Urothelium cell line (cell line): ENCODE measurements at places on chromosomes 16 and 17.
A peak's percentile ranks its signal among the peaks of the same experiment; 100 is the strongest.

DNA sequence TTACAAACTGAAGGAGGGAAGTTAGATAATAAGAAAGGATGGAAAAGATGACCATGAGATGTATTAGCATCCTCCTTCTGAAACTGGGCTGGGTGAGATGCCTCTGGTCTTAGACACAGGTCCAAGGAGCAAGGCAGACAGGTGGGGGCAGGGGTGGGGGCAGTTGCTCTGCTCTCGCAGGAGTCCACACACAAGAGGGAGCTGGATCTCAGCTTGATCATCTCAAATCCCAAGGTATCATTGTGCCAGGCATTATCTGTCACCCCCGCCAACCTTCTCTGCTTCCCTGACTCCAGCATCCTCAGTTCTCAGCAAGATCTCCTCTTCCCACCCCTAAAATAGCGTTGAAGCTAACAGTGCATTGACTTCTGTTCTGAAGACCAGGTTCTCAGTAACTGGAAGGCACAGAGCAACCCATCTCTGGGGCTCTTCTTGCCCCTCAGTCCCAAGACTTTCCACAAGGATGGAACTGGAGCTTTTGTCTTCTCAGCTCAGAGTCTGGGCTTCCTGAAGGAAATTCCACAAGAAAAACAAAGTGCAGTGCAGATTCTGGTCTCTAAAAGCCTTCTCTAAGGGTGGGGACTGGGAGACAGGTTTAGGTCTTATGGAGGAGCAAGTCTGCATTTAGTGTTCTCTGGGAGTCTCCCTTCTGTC is 1.6 kb downstream of the FLOT2 start:
- DNase-seq: no peak

DNA sequence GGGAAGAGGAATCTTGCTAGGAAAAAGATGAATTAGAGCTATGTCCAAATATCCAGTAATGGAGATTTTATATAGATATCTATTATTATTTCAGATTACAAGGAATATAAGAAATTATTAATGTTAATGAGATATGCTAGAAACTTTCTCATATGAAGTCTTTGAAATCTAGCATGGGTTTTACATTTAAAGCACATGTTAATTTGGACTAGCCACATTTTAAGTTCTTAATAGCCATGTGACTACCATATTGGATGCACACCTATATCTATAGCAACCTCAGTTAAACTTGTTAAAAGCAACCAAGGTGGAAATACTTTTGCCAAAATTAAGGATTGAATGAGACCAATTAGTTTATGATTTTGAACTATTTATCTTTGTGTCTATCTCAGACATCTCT is 86.7 kb upstream of the CNTNAP4 start:
- DNase-seq: no peak

DNA sequence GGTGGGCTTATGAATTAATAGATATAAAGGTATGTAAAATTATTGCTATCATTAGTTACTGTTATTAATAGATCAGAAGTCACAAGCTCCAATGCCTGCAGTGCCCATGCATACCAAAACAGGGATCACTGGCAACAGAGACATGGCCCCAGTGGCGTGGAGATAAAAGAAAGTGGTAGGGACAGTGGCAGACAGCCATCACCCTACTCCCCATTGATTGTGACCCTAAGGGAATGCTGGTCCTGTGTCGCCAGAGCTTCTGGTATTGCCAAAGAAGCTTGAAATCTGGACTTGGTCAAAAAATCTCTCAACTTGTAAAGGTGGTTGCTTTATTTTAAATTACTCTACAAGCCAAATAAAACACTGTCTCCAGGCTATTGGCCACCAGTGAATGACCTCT is 279.1 kb downstream of the IRX3 start:
- DNase-seq: no peak

DNA sequence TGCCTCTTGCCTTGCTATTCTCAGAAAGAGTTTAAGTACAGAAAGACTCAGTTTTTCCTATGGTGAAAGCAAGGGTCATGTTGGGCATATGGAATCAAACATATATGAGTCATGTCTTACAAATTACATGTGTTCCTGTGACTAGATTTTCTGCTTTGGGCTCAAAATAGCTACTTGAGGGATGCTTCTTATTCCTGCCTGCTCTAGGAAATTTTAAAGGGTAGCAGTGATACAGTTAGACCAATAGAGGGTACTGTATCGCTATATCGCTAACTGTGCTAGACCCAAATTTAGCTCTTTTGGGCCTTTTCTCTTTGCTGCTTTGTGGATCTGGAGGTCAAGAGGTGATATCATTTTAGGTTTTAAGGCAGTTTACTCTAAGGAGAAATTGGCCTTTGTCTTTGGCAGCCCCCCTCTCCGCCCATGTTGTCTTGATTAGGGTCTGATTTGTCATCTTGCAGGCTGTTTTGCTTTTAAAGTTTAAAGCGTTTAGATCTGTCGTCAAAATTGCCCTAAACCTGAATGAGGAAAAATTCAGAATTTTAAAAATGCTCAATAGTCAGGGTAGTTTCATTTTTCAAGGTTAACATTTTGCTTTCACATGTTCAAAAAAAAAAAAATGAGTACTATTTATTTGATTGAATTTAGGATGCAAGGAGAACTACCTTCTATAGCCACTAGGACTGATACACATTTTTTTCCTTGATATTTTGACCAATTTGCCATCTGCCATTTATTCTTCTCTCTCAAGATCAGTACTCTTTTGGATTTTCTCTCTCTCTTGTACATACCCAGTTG is 8.8 kb downstream of the NFATC3 start:
- DNase-seq: no peak

GRCh38 chr17:40363111-40363827 is 1.3 kb downstream of the GJD3 start:
- no peak for DNase-seq

GRCh38 chr16:1779234-1779701 is 3.1 kb downstream of the SPSB3 start:
- DNase-seq: no peak

- no peak for DNase-seq
These were observed 80.0 kb downstream of the IRX5 start for GRCh38 chr16:55010492-55011160.

DNA sequence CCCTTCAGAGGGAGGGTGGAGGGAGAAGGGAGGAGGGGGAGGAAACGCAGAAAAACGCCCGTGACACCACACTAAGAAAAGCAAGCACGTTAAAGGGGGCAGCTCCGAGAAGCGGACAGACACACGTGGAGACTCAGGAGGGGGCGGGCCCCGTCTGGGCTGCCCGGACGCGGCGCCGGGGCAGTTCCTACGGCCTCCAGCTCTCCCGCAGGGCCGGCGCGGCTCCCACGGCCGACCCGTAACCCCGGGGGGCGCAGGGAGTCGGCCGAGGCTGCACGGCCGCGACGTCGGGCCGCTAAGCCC is 362 bp downstream of the KLHDC4 start:
- DNase-seq: peak; percentile 29

GRCh38 chr16:31181102-31181830 is 1.3 kb downstream of the FUS start:
- DNase-seq: no peak

- DNase-seq: no peak
These were observed 3.2 kb upstream of the IGF2BP1 start for GRCh38 chr17:48993951-48994350.

DNA sequence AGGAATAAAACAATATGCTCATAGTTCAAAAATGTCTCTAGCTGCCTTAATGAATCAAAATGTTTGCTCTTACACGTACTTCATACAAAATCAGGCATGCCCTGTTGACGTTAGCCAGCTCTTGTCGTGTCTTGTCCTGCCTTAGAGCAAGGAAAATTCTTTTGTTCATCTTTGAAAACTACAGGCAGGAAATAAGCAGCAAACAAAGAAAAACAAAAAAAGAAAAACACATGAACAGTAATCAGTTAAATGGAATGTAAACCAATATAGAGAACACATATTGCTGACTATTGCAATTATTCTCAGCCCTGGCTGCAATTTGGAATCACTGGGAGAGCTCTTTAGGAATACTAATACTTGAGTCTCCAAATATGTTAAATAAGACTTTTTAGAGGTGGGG is 1.7 kb downstream of the CAPNS2 start:
- DNase-seq: no peak

DNA sequence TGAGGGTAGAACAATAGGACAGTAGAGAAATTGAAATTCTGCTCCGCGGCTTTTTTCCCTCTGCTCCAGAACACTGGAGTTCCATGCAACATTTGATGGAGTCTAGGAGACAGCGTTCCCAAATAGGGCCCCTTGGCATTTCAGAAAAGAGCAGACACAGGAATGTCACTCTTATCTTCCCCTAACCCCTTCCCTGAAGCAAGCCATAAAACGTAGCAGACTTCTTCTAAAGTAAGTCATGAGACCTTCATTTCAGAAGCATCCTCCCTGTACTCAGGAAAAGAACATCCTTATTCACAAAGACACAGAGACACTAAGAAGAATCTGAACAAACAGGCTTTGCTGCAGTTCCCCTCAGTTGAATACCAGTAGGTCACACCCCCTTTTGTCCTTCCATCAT is 296.1 kb upstream of the SOX9 start:
- DNase-seq: no peak

- peak; percentile 55 for DNase-seq
These were observed 363.7 kb downstream of the SNX29 start for GRCh38 chr16:12340151-12340733.

- DNase-seq: no peak
These were observed 4.4 kb downstream of the NECAB2 start for GRCh38 chr16:83972256-83973008.

GRCh38 chr16:16014329-16015224 is 65.2 kb downstream of the ABCC1 start:
- DNase-seq: no peak

DNA sequence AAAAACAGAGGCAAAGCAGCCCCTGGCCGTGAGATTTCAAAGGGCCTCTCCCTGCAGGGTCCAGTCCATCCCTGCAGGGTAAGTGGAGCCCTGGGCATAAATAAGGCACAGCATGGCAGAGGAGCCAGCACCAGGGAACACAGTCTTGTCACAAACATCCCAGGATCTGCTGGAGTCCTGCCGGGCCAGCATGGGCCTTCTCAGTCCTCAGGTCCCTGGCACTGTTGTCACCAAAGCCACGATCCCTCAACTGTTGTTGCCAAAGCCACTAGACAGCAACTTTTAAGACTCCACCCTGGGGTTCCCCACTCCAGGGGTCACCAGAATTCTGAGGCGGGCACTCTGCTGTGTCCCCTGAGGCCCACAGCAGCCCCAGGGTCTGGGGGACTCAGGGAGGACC is 47.8 kb upstream of the BAHCC1 start:
- no peak for DNase-seq

DNA sequence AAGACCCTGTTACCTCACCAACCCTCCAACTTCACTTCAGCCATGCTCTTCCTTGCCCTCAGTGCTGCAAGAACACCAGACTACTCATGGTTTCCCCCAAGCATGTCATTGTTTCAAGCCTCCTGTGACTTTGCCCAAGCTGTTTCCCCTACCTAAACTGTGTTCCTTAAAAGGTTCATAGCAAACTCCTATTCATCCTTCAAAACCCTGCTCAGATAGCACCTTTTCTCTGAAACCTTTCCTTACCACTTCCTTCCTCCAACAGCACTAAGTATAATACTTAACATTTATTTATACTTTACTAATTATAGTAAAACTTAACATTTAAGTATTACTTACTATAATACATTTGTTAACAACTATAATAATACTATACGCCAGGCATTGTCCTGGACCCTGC is 136.2 kb downstream of the CCT6B start:
- DNase-seq: no peak

DNA sequence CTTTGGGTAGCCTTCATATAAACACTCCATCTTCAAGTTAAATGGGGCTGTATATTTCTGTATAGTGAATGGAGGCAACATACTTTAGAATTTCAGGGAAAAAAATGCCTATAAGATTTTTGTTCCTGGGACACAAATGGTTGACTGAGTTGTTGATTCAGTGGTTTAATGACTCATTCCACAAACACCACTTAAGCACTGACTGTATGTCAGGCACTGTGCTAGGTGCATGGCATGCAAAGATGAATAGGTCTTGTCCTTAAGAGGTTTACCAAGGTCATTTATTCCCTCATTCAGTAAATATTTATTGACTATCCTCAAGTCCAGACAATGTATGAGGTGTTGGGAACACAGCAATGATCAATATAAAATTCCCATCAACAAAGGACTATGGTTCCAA is 417.1 kb downstream of the CA10 start:
- no peak for DNase-seq

GRCh38 chr17:3890082-3890877 is 2.6 kb downstream of the CAMKK1 start:
- peak; percentile 88 for DNase-seq

DNA sequence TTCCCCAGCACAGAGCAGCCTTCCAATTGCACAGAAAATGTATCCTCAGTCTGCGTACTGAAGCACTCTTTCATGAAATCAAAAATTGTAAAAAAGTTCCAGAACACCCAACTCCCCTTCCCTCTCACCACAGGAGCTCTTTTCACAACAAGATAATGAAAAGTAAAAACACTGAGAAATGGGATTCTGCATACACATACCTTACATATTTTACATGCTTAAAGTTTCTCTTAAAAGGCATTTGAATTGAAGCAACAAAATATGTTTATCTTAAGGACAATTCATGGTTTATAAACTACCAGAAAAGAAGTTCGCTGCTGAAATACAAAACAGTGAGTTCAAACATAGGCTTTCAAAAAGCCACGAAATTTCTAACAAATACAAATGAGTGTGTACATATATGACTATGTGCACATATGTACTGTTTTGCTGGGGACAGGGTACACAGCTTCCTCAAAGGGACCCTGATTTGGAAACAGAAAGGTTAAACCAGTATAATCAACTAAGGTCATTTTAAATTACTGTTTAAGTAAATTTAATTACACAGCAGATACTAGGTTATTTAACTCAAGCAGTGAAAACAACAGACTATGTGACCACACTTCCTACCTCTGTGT is 33.8 kb downstream of the COG1 start:
- DNase-seq: no peak

GRCh38 chr17:13740686-13741085 is 139.0 kb upstream of the HS3ST3A1 start:
- DNase-seq: no peak

DNA sequence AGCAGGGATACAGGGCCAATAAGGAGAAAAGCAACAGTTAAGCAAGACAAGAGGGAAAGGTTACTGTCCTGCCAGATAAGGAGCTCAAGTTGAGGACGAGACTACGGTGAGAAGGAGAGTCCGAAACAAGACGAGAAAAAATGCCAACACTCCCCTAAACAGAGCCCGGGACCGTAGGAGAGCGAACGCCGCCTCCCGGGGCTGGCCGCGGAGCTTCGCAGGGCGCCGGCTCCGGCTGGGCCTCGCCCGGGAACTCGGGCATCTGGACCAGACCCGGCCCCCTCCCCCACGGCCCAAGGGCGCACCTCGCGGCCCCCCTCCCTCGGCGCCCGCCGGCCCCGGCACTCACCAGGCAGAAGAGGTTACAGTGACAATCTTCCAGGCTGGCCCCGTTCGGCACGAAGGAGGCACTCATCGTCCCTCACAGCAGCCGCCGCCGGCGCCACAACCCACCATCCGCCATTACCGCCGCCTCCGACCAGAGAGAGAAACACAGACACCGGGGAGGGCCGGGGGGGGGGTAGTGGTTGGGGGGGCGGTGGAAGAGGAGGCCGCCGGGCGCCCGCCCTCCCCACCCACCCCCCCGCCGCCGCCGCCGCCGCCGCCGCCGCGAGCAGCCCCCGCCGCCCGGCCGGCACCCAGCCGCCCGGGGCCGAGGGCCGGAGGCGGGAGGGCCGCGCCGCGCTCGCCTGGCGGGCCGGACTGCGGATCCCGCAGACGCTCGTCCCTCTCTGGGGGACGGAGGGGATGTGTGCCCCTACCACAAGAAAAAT is at the start of gene MED13:
Gene MED13, minus strand, starts transcription at position 488 of the 773 bp plus-strand sequence. Its CDS starts 73 bp downstream, at position 415.
- peak; percentile 86 for DNase-seq
